CD4-positive, CD25-positive, alpha-beta regulatory T cell (primary cell): ENCODE measurements at places on chromosomes 3 and 15. TPM values are rescaled to one million over a fixed set of nuclear protein-coding genes. Genes with fewer than 3 reads are reported as not detected.

Gene FMN1
- polyA plus RNA-seq, result not detected

Gene GOLGA8G
- not detected for polyA plus RNA-seq

Gene ANKUB1
- polyA plus RNA-seq, result not detected

Gene KLF15
- not detected for polyA plus RNA-seq

Gene ALDH1A2
- not detected for polyA plus RNA-seq

Gene STRA6
- not detected for polyA plus RNA-seq

Gene NOX5
- not detected for polyA plus RNA-seq

Gene TM4SF18
- polyA plus RNA-seq, result not detected

Gene DCLK3
- polyA plus RNA-seq, result not detected

Gene GOLGA6D
- polyA plus RNA-seq, result not detected

Gene GLT8D1
- 62.8 TPM for polyA plus RNA-seq
